ENCODE measurements at places on chromosomes 11 and 22.

DNA sequence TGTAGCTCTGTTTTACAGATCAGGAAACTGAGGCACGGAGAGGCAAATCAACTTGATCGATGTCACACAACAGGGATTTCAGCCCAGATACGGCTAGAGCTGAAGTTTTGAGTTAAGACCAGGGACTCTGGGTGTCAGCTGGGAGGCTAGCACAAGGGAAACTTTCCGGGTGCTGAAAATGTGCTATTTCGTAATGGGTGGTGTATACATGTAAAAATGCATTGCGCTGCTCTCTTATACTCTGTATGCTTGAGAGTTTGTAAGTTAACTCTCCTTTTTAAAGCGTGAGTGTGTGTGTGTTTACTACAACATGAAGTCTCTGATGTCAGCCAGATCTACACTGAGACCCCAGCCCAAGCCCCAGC is 227.6 kb downstream of the MN1 start:
- DNase-seq = no peak

GRCh38 chr11:133346137-133346536 is 186.2 kb downstream of the OPCML start:
- DNase-seq = no peak

DNA sequence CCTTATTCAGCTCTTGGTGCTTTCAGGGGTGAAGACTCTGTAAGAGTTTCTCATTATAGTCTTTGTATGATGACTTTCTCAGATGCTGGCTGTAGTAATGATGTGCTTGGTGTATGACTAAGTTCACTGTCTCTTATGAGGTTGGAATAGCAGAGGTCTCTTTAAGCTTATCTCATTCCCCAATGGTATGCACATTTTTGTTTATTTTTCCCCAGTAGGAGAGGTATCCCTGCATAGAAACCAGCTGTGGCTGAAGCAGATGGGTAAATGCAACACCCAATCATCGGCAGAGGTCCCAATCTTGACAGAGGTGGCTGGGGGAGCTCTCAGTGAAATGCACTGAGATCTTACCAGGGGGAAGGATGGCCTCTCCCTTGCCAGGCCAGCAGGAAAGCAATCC is 34.6 kb downstream of the BBOX1 start:
- DNase-seq = no peak

DNA sequence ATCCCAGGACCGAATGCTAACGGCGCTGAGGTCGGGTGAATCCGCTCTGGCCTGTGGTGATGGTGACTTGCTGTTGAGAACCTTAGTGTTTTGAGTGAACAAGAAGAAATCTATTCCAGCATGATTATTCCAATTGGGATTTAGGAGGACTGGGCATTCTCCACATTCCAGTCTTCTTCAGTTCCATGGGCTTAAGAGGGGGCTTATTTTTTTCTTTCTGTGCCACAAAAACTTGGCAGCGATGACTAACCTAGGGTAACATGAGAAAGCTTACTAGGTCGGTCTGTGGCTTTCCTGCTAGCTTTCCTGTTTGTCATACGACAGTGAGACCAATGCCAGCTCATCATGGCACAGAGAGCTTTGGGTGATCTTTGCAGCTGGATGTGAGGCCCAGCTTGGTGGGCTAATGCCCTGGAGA is 62.9 kb upstream of the ATXN10 start:
- no peak for DNase-seq

- no peak for DNase-seq
Observed at GRCh38 chr11:102577723-102578122, 47.2 kb upstream of the MMP7 start.

DNA sequence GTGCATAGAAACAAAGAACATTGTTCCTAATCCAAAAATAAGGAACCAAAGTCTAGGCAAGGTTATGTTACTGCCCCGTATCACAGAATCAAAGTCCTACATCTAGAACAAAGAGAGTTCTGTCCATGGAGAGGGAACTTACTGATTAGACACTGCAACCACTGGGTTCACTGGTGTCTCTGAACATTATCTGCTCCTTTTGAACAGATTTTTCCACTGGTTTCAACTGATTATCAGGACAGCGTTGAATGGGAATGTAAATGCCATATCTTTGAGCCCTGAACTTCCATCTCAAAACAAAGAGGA is 20.1 kb upstream of the OR8D2 start:
- no peak for DNase-seq

DNA sequence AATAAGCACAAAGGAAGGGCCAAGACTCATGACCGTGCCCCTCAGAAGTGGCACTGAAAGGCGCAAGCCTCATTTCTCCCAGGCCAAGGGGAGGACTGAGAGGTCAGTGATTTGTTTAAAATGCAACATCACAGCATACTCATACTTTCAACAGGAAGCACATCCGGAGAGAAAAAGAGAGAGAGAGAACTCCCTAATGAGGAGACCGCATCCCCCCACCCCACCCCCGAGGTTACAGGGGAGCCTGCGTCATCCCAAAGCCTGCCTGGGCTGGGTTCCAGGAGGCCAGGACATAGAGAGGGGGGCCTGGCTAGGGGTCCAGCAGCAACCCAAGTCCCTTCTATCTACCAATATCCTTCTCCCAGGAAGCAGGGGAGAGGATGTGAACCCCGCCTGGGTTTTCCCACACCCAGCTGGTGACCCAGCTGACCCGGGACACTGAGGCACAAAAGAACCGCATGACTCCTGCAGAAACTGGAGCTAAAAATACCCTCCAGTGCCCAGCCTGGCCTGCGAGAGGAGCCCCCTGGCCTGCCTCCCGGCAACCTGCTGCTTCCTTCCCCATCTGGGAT is 3.8 kb downstream of the CSNK1E start:
- no peak for DNase-seq

DNA sequence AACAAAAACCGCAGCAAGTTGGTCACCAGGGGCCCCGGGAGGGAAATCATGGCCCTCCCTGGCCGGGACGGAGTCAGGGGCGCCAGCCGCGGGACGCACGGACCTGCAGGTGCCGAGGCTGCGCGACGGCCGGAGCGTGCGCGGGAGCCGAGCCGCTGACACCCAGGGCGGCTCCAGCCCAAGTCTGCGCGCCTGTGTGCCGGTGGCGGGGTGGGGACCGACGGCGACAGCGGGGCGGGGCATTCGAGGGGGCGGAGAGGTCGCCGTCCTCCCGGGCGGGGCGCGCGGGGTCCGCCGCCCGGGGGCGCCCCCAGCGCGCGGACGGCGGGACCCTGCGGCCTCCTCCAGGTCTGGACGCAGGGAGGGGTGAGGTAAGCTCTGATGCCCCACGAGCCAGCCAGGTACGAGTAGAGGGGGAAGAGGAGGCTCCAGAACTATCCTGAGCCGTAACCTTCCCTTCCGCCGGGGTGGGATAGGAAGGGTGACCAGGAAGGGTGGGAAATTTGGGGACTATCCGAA is at the start of gene ESAM:
ESAM (minus strand) TSS at position 186 of the 519 bp plus-strand sequence; CDS start at position 50, 136 bp downstream.
- peak; percentile 50 for DNase-seq

- DNase-seq = peak; percentile 70
Observed at GRCh38 chr11:102451681-102452460, 694 bp downstream of the TMEM123 start.

DNA sequence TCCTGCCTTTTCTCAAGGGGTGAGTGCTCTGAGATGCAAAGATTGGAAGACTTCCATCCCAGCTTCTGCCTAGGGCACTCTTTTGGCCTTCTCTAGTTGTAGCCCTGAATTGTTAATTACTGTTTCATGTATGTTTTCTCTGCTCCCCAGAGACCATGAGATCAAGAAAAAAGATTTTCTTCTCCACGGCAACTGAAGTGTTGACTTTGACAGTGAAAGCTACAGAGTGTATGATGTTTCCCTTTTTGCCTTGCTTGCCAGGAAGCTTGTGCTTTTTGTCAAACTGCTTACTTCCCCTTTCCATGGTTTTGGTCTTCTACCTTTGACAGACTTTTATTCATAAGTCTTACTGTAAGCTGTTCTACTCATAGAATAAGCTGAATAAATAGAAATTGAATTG is 23.3 kb upstream of the EIF3D start:
- DNase-seq = no peak

GRCh38 chr11:126744699-126745098 is 255.9 kb downstream of the KIRREL3 start:
- DNase-seq = no peak

- DNase-seq = no peak
Observed at GRCh38 chr11:35343033-35343598, 76.2 kb downstream of the SLC1A2 start.

DNA sequence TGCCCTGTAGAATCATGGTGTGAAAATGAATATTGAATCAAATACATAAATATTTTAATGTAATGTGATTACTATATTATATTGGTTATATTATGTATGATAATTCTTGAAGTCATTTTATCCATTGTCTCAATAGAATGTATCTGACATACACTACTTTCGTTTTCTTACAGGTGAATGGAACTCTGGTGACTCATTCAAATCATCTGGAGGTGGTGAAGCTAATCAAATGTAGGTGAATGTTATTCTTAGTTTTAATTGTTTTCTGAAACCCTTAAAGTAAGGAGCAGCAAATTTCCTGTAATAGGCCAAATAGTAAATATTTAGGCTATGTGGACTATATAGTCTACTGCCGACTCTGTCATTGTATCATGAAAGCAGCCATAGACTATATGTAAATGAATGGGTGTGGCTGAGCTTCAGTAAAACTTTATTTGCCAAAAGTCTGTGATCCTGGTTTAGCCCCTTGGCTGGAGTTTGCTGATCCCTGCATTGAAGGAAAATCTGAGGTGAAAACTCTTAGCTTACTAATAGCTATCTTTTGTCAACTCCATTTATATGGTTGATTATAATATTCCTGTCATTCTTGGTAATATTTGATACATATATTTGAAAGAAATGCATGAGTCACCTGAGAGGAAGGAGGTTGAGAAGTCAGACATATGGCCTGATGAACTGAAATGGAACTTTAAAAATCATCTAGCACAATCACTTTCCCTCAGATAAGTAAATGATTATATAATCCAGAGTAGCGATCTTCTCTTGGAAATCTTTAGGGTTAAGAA is 87.2 kb upstream of the GRIK4 start:
- no peak for DNase-seq

GRCh38 chr11:10695833-10696232 is 2.3 kb upstream of the IRAG1 start:
- no peak for DNase-seq

GRCh38 chr22:41197038-41197972 is 7.8 kb upstream of the L3MBTL2 start:
- DNase-seq = peak; percentile 36

GRCh38 chr22:46878191-46878948 is 115.9 kb downstream of the TBC1D22A start:
- no peak for DNase-seq

GRCh38 chr11:111324277-111324720 is 26.0 kb downstream of the POU2AF3 start:
- DNase-seq = no peak

DNA sequence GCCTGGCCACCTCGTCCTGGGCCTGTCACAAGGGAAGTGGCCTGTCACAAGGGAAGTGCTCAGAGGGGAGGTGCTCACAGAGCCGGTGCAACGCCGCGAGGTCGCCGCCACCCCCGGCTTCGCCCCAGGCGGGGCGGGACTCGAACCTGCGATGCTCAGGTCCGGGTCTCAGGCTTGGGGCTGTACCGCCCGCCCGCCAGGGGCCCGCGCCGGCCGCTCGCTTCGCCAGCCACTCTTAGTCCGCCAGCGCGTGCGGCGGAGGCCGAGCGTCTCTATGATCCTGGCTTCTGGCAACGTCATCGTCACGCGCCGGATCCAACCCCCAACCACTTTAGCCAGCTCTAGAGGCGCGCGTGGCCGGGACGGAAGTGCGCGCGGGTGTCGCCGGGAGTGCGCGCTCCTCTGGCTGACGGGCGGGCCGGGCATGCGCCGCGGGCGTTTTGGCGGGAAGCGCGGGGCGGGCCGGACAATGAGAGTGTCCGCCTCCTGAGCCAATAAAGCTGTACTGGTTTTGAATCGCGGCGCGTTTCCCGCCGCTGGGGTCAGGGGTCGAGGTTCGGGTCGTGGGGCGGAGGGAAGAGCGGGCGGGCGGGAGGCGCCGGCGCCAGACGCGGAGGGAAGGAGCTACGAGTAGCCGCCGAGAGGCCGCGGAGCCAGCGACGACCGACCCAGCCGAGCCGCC is at the start of gene TRMT2A:
TRMT2A (minus strand) TSS at position 276 of the 682 bp plus-strand sequence. CDS start 320 bp downstream, outside the sequence.
- DNase-seq = peak; percentile 98

- DNase-seq = no peak
Observed at GRCh38 chr11:110026858-110027626, 66.2 kb upstream of the ZC3H12C start.

DNA sequence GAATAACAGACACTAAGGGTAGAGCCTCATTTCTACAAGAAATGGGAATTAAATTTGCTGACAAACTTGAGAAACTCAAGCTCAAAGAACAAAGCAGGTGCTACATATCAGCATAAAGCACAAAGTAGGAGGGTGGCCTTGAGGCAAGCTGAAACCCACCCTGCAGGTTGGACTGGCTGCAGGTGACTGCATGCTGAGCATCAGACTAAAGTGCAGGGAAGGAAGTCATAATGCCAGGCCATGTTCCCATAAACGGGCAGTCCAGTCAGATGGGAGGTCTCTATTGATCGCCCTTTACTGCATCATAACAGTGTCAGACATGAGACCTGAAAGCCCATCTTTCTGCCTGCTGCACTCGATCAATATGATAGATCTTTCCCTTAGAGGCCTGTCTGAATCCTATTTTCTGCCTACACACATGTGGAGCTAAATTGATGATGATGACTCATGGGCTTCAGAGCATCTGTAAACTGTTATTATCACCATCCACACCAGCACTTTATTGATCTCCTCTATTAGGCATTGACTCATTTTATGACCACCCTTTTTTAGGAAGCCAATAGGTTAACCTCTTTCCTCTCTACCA is 224.5 kb upstream of the DDI1 start:
- no peak for DNase-seq

DNA sequence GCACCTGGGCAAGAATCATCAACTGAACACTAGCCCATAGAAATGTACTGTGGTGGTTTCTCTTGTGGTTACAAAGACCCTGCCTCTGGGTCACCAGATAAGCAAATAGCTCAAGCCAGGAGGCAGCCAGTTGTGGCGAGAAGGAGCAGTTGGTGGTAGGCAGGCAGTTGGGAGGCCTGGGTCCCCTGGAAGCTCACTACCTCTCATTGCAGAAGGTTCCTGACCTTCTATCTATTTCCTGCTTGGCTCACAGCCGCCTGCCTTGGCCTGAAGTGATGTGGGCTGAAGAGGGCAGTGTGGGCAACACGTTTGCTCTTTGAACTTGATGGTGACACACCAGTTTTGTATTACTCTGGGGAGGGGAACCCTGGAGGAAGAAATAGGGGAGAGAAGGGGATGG is 34.7 kb downstream of the NECTIN1 start:
- DNase-seq = no peak
